Left cardiac atrium (tissue), 4 donors: ENCODE measurements at places on chromosomes 16 and 17.
A peak's percentile ranks its signal among the peaks of the same experiment; 100 is the strongest.

- no peak for DNase-seq
These were observed 18.3 kb downstream of the CCDC182 start for GRCh38 chr17:57726838-57727237.

- no peak for DNase-seq
These were observed 2.2 kb upstream of the CYBA start for GRCh38 chr16:88653101-88653500.

DNA sequence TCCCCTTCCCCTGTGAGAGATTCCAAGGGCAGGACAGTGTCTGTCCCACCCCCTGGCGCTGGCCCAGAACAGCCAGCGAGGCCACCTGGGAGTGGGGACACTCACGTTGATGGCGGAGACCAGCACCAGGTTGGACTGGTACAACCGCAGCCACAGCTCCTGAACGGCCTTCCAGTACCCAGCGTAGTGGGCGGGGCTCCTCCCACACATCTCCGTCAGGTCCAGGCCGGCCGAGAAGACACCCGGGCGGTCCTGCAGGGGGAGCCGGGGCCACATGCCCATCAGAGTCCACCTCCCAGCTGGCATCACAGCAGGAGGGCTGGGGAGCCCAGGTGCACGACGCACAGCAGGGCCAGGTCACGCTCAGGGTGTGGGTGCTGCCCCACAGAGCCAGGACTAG is 7.1 kb downstream of the ECI1 start:
- no peak for DNase-seq

DNA sequence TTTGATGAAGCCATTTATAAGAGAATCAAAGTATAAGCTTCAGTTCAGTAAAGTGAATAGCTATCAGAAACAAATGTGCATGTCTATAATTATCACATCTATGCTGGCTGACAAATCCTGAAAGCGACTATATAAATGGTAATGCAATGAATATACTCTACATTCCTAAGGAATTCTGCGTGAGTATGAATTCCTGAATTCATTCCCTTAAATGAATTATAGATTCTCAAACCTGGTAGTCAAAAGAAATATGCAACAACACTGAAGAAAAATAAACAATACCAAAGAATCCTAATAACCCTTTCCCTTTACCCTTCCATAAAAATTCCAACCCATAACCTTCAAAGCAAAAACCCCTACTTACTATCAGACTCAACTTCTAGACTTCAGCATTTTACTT is 416.6 kb upstream of the PMFBP1 start:
- DNase-seq: no peak

GRCh38 chr17:45234641-45235415 is 13.1 kb downstream of the FMNL1 start:
- no peak for DNase-seq

- DNase-seq: no peak
These were observed 52.6 kb downstream of the BCAS3 start for GRCh38 chr17:60730273-60730672.

DNA sequence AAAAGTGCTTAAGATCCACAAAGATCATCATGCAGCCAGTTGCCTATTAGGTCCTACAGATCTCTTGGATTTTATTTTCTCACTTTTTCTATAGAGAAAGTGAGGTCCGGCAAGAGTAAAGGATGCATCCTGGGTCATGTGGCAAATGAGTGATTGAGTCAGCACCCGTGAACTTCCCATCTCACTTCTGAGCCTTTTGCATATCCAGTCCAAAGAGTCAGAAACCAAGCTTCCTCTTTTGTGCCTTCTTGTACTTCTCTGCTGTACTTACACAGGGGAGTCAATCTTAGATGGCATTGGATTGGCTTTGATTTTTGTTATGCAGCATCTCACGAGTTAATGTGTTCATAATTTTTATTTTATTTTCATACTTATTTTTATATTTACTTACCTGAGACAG is 114.2 kb upstream of the IRX5 start:
- no peak for DNase-seq

DNA sequence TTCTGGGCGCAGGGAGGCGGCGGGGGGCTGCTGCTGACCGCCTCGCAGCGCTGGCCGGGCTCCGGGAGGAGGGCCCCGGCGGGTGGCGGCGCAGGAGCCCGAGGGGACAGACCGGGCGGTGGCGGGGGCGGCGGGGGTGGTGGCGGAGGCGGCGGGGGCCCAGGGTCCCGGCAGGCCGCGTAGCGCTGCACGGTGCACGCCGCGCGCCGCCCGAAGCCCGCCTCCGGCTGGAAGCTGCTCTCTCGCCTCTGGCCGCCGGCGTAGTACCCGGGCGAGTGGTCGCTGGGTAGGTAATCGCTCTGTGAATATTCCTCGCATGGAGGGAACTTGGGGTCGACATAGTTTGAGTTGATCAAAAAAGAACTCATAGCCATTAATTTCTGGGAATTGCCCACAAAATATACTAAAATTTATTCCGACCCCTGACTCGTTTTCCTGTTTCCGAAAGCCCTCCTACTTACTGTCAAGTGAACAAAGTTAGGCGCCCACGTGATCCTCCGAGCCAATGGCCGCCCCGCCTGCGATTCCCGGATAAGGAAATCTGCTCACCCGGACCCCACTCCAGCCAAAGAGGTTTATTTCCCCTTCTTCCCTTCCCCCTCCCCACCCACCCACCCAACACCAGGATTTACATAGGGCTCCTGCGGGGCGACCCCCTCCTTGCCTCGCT is at the start of gene HOXB4:
Gene HOXB4, minus strand, starts transcription at position 405 of the 670 bp plus-strand sequence. Its CDS starts 31 bp downstream, at position 374.
- DNase-seq: peak; percentile 69

DNA sequence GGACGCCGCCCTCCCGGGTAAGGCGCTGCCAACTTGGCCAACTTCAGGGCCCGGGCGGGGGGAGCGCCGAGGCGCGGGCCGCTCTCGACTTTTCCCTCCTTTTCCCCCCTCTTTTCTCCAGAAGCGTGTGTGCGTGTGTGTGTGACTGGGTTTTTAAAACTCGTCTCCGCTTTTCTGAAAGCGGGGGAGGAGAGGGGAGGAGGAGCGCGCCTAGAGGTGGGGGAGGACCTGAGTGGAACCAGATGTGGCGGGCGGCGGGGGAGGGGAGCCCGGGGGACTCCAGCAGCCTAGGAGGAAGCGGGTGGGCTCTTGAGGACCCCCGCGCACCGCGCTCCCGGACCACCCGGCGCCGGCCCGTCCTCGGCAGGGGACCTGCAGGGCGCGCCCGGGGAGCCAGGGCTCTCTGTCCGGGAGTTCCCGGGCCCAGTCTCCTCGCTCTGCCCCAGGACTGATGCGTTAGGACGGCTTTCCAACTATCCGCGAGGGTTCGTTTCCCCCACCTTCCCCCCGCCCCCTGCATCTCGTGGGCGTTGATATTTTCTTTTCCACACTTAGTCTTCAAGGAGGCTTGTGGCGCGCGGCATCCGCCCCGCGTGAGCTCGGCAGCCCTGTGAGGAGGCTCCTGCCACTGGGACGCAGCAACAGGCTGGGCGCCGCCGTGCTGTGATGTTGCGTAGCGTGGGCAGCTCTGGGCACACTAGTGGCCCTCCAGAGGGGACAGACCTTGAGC is 599 bp downstream of the MRC2 start:
- peak; percentile 70 for DNase-seq

DNA sequence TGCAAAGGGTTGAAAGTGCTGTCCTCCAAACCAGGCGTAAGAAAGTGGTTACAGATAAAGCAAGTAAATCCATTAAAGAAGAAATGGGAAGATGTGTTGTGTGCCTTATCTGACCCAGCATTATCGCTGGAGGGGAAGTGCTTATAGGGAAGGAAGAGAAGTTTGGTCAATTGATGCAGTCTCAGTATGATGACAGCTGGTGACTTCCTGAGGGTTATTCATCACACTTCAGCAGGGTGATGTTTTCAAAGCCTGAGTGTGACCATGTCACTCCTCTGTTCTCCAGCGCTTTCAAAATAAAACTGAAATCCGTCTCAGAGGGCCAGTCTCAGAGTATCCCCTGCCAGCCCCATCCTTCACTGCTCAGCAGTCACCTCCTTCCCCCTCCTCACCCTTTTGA is 505.4 kb upstream of the RBFOX1 start:
- DNase-seq: no peak

- no peak for DNase-seq
These were observed 30.1 kb downstream of the ADAMTS18 start for GRCh38 chr16:77404775-77405174.

DNA sequence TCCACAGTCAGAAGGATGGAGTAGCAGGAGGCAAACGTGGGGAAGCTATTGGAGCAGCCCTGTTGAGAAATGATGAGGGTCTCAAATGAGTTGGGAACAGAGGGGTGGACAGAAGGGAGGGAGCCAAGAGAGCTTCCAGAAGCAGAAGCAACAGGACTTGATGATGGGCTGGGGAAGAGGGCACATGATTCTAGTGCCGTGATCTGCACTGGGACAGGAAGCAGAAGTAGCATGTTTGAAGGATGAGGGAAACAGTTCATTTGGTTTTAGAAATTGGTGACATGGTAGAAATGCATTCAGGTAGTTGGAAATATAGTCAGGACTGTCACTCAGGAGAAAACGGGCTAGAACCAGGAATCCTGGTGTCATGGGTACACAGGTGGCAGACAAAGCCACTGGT is 19.4 kb downstream of the EMP2 start:
- DNase-seq: no peak

DNA sequence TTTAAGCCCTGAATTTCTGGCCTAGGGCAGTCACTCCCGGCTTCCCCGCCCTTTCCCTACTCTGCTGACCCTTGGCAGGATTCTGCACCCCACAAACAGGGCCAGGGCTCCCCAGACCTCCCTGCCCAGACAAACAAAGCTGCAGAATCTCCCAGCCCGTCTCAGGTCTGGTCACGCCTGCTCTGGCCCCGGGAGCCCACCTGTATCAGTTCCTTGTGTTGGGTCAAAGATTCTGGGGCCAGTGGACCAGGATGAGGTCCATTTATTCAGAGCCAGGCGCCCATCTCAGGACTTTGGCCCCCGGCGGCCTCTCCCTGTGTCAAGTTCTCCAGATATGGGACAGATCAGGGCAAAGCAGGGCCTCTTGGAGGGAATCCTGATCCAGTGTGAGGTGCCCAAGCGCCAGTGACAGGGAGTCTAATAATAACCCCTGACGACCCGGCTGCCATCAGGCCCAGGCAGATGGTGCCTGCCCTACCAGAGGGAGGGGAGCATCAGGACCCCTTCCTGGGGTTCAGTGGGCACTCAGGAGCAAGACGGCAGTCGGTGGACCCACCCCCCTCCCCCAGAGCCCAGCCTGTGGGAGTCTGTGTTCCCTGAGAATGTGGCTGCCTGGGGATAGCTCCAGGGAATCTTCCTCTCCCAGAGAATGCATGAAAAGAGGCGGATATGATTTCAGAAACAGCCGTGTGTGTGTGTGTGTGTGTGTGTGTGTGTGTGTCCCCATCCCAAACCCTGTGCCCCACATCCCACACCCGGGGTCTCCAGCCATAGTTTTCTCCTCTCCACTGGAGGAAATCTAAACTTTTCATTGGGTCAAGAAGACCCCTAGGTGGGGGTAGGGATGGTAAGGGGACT is 1.3 kb downstream of the TTYH2 start:
- DNase-seq: peak; percentile 53

DNA sequence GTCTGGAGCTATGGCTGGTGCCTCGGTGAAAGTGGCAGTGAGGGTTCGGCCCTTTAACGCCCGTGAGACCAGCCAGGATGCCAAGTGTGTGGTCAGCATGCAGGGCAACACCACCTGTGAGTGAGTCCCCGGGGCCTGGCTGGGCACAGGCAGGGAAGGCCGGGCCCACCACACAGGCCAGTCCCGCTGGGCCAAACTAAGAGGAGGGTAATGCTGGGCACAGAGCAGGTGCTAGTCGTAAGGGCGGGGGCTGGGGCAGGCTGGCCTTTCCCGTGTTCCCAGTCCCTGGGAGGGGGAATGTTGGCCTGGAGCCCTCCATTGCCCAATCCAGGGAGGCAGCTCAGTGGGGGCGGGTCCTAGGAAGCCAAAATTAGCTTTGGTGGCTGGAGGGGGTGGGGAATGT is 2.5 kb downstream of the KIF1C start:
- DNase-seq: peak; percentile 88

DNA sequence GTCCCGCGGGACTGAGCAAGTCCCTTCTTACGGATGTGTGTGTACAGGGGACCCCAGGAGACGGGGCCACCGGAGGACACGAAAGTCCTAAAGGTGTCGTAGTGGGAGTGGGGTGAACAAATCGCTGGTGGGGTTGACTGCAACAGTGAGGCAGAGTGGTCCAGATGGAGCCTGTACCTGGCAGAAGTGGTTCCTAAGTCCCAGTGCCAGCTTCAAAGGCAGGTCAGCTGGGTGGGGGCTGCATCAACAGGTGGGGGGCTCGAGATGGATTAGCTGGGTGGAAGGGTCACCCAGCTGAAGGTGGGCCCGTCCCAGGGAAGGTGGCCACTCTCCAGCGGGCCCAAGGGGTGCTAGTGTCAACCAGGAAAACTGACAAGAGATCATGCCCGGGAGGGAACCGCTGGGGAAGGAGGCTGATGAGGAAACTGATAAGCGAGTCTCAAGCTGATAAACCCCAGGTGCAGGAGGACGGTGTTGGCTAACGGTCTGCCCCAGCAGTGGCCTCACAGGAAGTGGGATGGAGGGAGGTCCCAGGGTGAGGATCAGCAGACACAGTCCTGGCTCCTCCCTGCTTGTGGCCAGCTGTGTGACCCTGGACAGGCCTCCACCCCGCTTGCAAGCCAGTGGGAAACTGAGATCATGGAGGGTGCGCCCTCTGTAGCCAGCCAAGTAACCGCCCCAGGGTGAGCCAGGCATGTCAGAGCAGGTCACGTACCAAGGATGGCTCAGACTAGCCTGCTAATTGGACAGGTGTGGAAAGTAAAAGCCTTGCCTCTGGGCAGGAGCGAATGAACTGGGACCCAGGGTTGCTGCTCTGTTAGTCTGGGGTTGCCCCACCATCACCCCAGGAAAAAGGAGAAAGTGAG is 1.0 kb downstream of the ORAI3 start:
- peak; percentile 87 for DNase-seq

GRCh38 chr17:79800325-79801155 is 3.7 kb upstream of the CBX8 start:
- DNase-seq: no peak

GRCh38 chr17:12673788-12674187 is 8.1 kb downstream of the MYOCD start:
- DNase-seq: no peak

DNA sequence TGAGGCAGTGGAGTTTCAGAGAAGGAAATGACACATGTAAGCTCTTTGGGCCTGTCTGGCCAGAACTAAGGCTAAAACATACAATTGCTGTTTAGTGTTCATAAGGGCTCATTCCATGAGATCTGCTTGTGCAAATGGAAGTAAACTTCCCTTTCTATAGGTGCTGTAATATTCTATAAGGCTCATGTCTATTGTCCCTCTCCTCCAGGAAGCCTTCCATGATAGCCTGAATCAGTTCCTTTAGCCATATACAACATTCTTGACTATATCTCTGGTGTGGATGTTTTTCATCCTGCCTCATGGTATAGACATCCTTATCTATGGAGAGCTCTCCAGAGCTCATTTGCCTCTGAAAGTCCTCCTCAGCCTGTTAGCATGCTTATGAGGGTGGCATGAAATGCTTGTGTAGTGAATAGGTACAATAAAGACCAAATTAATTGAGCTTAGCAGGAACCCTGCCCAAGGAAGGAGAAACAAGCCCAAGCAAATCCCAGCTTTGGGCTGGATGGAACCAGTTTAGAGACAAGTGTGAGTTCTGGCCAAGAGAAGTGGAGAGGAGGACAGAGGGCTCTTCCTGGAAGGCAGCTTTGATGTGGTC is 1.6 kb upstream of the ETV4 start:
- no peak for DNase-seq
